ENCODE measurements at places on chromosomes 6 and 20. TPM values are rescaled to one million over a fixed set of nuclear protein-coding genes. Genes with fewer than 3 reads are reported as not detected.

Gene TGM3
- not detected for total RNA-seq

Gene HLA-DRB5
- total RNA-seq = not detected

- no peak overlapping the region for H3K4me3 ChIP-seq
- H3K27ac ChIP-seq = no peak overlapping the region
- no peaks in the 10 kb centered on the region for H3K36me3 ChIP-seq
- no peak for DNase-seq
Observed at GRCh38 chr6:89360415-89360999, 8.0 kb upstream of the UBE2J1 start.

GRCh38 chr6:142185641-142186040, 38.6 kb downstream of the VTA1 start:
- no peak overlapping the region for H3K4me3 ChIP-seq
- DNase-seq = no peak
- peaks cover 2% of the 10 kb centered on the region for H3K36me3 ChIP-seq
- H3K4me1 ChIP-seq = no peaks in the 10 kb centered on the region
- H3K27me3 ChIP-seq = no peaks in the 10 kb centered on the region

DNA sequence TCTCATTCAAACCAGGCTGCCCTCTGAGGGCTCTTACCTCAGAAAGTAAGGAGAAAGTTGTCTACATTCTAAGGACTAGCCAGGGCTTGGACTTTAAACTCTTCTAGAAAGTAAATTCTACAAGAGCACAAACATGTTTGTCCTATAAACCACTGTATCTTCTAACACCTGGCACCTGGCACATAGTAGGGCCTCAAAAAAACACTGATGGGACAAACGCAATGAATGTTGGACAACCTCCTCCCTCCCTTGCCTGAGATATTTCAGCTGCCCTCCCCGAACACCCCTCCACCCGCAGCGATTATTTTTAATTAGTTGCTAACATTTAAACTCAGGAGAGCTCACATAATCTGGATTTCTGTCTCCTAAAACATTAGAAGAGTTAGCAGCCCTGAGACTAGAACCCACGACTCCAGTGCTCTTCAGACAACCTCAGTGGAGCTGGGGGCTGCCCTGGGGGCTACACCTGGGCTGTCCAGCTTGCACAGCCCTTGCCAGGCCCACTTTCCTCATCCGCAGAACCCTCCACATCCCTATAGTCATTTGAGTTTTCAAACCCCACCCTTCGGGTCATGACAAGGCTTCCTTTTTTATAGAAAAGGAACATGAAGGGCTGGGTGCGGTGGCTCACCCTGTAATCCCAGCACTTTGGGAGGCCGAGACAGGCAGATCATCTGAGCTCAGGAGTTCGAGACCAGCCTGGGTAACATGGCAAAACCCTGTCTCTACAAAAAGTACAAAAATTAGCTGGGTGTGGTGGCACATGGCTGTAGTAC, 4.9 kb downstream of the HCK start:
- no peaks in the 10 kb centered on the region for H3K36me3 ChIP-seq
- H3K27me3 ChIP-seq = peaks cover 25% of the 10 kb centered on the region
- H3K4me3 ChIP-seq = no peak overlapping the region
- DNase-seq = no peak

DNA sequence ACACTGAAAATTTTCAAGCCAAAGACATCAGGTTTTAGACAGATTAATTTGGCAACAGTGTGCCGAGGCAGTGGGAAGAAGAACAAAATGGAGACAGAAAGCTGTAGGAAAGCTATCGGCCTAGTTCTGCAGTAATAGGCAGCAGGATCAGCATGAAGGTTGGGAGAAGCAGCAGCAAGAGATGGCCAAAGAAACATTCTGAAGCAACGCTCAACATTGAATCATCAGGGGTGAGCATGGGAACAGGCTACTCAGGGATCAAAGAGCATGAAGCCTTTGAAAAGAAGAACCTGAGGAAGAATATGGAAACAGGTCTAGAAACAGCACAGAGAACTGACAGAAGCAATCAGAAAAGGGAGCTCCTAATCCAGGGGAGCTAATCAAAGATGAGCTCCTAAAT, 7.1 kb upstream of the DST start:
- H3K4me3 ChIP-seq = no peak overlapping the region
- peaks cover 12% of the 10 kb centered on the region for H3K36me3 ChIP-seq
- DNase-seq = no peak
- H3K27me3 ChIP-seq = no peaks in the 10 kb centered on the region
- peak overlapping the region; percentile 36 for H3K27ac ChIP-seq
